ENCODE measurements at places on chromosomes 11 and 22.

- no peak for DNase-seq
Measured at GRCh38 chr11:44709966-44710365, 16.8 kb upstream of the TSPAN18 start.

- no peak for DNase-seq
Measured at GRCh38 chr22:40414838-40415505, 44.6 kb downstream of the SGSM3 start.

DNA sequence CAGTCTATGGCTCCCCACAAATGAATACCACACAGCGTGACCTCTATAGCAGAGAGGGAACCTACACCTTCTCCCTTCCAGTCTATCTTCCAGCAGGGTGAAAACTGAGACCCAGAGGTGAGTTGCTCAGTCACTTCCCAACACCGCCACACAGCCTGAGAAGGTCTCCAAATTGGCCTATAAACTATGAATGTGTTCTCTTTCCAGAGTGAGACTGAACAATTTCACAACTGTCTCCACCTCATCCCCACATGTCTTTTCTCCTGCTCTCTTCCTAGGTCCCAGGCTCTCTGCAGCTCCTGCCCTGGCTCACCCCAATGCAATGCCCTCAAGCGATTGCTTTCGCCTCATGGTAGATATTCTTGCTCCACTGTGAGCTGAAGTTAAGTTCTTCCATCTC lies 14.0 kb downstream of the CLMP start:
- DNase-seq, result no peak

- DNase-seq, result peak; percentile 36
Measured at GRCh38 chr11:10208131-10208575, 85.9 kb downstream of the SBF2 start.

- no peak for DNase-seq
Measured at GRCh38 chr11:62600367-62601121, 1.1 kb downstream of the MTA2 start.

Measured in smooth muscle cell of the brain vasculature (primary cell).